Activated naive CD8-positive, alpha-beta T cell treated with anti-CD3 and anti-CD28 coated beads, Interleukin-2, amount 50 U/mL, for 16 hours (primary cell): ENCODE measurements at places on chromosomes 13 and 19.

GRCh38 chr13:95698047-95698749 is 21.3 kb downstream of the DNAJC3 start:
- DNase-seq, result no peak

- no peak for DNase-seq
Observed at GRCh38 chr19:17721821-17722220, 2.5 kb downstream of the MAP1S start.

DNA sequence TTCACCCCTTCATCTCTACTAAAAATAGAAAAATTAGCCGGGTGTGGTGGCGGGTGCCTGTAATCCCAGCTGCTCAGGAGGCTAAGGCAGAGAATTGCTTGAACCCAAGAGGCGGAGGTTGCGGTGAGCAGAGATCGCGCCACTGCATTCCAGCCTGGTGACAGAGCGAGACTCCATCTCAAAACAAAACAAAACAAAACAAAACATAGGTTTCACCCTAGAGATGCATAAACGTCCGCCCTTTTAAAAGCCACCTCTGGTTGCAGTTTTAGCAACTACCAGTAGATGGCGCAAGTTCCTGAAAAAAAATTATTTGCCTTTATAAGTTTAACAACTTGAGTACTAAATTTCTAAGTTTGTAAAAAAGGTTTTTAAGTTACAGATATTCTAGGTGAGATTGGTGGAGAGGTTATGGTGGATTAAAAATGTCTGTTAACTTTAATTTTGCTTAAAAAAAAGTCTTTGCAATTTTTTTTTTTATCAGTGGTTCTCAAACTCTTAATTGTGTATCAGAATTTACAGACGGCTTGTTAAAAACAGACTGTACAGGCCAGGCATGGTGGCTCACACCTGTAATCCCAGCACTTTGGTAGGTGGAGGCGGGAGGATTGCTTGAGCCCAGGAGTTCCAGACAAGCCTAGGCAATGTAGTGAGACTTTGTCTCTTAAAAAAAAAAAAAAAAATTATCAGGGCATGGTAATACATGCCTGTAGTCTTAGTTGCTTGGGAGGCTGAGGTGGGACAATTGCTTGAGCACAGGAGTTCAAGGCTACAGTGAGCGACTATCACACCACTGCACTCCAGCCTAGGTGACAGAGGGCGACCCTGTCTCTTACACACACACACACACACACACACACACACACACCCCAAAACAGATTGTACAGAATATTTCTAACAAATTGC is 42.1 kb downstream of the NAA16 start:
- peak; percentile 11 for DNase-seq

GRCh38 chr19:18735324-18735723 is 51.8 kb downstream of the CRTC1 start:
- DNase-seq, result no peak

DNA sequence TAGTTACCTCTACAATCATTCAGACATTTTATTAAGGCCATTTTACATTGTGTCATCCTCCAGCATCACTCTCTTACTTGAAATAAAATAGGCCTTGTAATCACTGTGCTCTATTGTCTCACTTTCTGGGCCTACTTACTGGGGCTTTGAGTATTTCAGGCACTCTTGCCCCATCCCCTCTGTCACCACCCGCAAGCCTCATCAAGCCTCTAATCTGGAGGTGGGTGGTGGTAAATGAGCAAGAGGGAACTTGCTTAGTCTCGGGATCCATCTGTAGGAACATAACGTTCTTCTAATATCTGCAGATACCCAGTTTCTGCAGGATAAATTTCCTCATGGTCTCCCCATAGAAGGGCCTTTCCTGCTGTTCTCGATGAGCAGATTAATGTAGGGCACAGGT is 19.4 kb upstream of the GPR18 start:
- DNase-seq, result no peak

DNA sequence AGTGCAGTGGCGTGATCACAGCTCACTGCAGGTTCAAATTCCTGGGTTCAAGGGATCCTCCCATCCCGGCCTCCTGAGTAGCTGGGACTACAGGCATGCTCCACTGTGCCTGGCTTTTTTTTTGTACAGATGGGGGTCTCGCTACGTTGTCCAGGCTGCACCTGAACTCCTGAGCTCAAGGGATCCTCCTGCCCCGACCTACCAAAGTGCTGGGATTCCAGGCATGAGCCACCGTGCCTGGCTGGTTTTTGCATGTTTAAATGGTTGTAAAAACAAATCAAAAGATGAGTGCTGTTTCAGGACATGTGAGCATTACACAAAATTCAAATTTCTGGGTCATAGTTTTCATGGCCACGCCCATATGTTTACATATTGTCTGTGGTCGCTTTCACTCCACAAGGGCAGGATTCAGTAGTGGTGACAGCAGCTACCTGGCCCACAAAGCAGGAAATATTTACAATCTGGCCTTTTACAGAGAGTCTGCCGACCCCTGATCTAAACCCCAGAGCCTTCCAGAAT is 5.3 kb downstream of the MATK start:
- no peak for DNase-seq

GRCh38 chr13:94259984-94260383 is 219.5 kb downstream of the DCT start:
- no peak for DNase-seq

- DNase-seq, result no peak
Observed at GRCh38 chr13:42401376-42401775, 129.4 kb downstream of the AKAP11 start.

- DNase-seq, result no peak
Observed at GRCh38 chr13:39266426-39266825, 228.2 kb downstream of the NHLRC3 start.

GRCh38 chr19:19276851-19277250 is 3.8 kb upstream of the TM6SF2 start:
- DNase-seq, result no peak

DNA sequence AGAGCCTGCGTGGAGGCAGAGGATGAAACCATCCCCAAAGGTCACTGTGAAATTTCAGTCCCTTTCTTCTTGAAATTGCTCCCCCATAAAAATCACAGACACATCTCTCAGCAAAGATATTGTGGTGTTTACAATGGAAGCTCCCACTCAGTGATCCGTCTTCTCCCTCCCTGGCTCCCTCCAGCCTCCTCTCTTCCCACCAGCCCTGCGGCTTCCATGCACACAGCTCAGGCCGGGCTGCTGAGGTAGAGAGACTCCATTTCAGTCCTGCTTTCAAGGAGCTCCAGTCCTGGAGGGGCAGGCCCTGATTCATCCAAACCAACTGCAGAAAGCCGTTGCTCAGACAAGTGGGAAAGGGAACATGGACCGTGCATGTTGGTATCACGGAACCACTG is 24.0 kb upstream of the MIER2 start:
- no peak for DNase-seq

DNA sequence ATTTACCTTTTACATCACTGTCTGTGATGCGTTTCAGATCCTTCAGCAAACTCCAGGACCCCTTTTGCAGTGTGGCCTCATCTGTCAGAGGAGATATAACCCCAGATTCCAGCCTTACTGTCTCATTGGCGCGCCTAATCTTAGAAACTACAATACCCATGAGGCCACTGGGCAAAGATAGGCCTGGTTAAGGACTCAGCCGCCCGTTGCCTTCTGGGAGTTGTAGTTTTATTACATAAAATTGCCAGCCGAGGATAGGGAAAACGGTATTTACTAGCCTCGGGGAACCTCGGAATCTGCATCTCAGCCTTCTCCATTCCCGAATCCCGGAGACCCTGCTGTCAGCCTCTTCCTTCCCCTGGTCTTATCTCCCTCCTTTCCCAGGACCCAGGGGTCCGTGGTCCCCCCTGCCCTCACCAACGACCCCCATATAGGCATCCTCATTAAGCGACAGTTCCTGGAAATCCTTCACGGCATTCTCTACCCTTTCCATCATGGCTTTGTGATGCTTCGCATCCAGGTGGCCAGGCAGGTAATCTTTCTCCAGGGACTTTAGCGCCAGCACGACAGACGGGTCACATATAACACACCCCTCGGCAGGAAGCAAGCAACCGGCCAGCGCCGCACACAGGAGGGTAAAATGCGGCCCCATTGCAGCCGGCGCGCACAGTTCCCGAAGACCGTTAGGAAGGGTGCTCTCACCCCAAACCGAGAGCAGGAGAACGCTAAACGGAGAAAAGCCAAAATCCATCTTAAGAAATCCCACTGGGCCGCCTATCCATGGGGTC is 1.3 kb downstream of the IZUMO1 start:
- DNase-seq, result no peak

GRCh38 chr19:15538774-15539173 is 30.4 kb downstream of the CYP4F22 start:
- DNase-seq, result no peak

- no peak for DNase-seq
Observed at GRCh38 chr13:95800436-95800835, 123.5 kb downstream of the DNAJC3 start.

- no peak for DNase-seq
Observed at GRCh38 chr13:38223089-38223488, 126.6 kb upstream of the UFM1 start.

GRCh38 chr13:24307211-24308067 is 1.9 kb upstream of the C1QTNF9 start:
- no peak for DNase-seq

DNA sequence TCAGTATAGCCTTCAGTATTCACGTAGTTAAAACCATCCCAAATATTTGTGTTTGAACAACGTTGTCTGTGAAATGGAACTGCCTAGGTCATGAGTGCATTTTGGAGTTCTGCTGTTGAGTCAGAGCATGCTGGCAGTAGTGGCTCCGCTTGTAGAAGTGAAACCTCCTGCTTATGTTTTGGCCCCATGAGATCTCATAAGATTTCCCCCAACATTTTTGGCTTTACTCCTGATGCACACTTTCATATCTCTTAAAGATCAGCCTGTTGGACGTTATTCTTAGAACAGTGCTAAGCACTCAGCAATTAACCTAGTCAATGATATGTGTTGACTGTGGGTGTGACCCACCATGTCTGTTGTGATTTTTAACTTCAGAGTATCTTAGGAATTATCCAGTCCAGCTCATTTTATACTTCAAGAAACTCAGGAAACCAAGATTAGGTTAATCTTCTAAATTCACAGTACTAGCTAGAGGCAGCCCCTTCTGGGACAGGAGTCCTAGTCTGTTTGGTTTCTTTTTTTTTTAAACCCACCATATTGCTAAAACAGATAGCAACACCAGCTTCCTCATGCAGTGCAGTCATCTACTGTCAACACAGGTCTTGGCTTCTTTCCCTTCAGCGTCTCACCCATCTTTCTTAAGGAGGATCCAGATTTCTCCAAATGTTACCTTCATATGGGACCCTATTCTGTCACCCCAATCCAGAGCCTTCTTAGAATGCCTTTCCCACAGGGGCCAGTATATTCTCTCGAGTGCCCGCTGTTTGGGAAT is 26.2 kb downstream of the RAP2A start:
- no peak for DNase-seq

- DNase-seq, result no peak
Observed at GRCh38 chr19:3631053-3631861, 4.7 kb upstream of the CACTIN start.

DNA sequence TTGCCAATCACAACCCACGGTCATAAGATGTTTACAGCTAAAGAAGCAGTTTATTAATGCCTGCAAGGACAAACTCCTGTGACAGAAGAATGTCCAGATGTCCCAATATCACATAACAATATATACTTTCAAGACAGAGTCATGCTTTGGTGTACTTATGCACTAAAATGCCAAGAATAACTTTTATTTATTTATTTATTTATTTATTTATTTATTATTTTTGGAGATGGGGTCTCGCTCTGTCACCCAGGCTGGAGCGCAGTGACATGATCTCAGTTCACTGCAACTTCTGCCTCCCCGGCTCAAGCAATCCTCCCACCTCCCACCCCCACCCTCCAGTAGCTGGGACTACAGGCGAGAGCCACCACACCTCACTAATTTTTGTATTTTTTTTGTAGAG is 9.1 kb downstream of the TEX101 start:
- DNase-seq, result no peak

GRCh38 chr13:68264692-68265091 is 1034.6 kb upstream of the PCDH9 start:
- no peak for DNase-seq

GRCh38 chr19:7074705-7075282 is 5.3 kb downstream of the ZNF557 start:
- no peak for DNase-seq

GRCh38 chr13:112648966-112649690 is 40.7 kb upstream of the ATP11A start:
- no peak for DNase-seq

GRCh38 chr13:105670179-105670990 is 865.1 kb downstream of the EFNB2 start:
- DNase-seq, result no peak

DNA sequence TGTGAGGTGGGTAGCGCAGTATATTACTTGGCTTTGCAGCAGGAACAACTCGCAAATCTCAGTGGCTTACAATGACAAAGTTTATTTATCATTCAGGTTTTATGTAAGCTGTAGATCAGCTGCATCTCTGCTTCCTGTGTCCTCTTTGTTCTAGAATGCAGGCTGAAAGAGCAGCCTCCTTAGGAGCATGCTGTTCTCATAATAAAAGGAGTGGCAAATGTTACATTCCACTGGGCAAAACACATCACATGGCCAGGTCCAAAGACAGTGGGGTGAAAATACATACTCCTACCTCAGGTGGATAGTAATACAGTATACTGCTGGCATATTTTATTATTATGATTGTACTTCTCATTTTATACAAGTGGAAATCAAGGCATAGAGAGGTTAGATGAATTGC is 1.2 kb upstream of the CSNK1A1L start:
- no peak for DNase-seq

GRCh38 chr13:38905861-38906260 is 84.8 kb downstream of the STOML3 start:
- no peak for DNase-seq

- no peak for DNase-seq
Observed at GRCh38 chr13:41588899-41589298, 131.5 kb downstream of the RGCC start.

DNA sequence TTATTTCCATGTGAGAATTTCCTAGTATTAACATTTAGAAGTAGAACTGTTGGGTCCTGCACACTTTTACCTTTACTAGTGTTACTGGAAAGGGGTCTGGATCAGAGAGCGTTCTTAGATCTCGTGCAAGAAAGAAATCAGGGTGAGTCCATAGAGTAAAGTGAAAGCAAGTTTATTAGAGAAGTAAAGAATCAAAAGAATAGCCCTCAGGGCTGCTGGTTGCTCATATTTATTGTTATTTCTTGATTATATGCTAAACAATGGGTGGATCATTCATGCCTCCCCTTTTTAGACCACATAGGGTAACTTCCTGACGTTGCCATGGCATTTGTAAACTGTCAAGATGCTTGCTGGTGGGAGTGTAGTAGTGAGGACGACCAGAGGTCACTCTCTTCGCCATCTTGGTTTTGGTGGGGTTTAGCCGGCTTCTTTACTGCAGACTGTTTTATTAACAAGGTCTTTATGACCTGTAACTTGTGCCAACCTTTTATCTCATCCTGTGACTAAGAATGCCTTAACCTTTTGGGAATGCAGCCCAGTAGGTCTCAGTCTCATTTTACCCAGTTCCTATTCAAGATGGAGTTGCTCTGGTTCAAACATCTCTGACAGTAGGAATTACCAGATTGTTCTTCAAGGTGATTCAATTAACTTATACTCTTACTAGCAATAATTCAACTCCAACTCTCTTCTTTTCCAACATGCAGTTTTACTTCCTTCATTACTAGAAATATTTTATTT is 27.4 kb downstream of the NDFIP2 start:
- DNase-seq, result no peak
